ENCODE measurements at places on chromosomes 2 and 18. TPM values are rescaled to one million over a fixed set of nuclear protein-coding genes. Genes with fewer than 3 reads are reported as not detected.

GRCh38 chr2:120818441-120818920, 82.8 kb downstream of the GLI2 start:
- peaks cover 21% of the 10 kb centered on the region for H3K4me1 ChIP-seq
- H3K4me3 ChIP-seq, result no peak overlapping the region
- no peak for DNase-seq

The LCT gene
- 0.19 TPM for total RNA-seq

DNA sequence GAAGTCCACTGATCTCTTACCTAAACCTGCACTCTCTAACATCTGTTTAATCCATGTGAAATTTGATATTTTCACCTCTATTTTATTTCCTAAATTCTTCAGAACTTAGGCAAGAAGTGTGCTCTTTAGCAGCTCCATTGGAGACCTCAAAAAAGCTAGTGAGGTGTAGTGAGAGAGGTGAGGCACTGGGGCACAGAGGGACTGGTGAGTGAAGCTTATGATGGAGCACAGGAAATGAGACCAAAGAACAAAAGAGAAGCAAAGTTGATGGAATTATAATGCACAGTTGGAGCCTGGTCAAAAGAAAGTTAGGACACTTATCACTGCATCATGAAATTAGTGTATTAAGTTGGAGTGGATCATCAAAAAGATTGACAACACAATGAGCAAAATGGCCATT, 1050.7 kb upstream of the NRXN1 start:
- H3K27ac ChIP-seq, result no peak overlapping the region
- H3K36me3 ChIP-seq, result no peaks in the 10 kb centered on the region
- H3K27me3 ChIP-seq, result no peaks in the 10 kb centered on the region
- H3K4me1 ChIP-seq, result no peaks in the 10 kb centered on the region
- no peak for DNase-seq

- no peak overlapping the region for H3K27ac ChIP-seq
- H3K27me3 ChIP-seq, result no peaks in the 10 kb centered on the region
- no peaks in the 10 kb centered on the region for H3K36me3 ChIP-seq
- H3K4me3 ChIP-seq, result no peak overlapping the region
- no peak for DNase-seq
Observed at GRCh38 chr18:21194871-21195771, 46.9 kb upstream of the GREB1L start.

DNA sequence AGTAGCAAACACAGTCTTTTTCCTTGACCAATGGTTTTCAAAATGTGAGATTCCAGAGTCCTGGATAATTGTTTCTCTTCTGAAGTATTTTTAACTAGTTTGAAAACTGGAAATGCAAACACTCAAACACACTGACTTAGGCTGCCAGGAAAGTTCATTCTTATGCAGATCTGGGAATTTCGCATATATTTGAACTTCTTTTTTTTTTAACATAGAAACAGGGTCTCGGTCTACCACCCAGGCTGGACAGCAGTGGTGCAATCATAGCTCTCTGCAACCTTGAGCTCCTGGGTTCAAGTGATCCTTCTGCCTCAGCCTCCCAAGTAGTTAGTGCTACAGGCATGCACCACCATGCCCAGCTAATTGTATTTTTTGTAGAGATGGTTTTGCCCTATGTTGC, 79.6 kb downstream of the DYM start:
- no peak overlapping the region for H3K27ac ChIP-seq
- peaks cover 6% of the 10 kb centered on the region for H3K36me3 ChIP-seq
- no peaks in the 10 kb centered on the region for H3K27me3 ChIP-seq
- no peak for DNase-seq
- H3K4me1 ChIP-seq, result no peaks in the 10 kb centered on the region

GRCh38 chr2:121868652-121869051, 113.2 kb downstream of the TSN start:
- H3K36me3 ChIP-seq, result peaks cover 4% of the 10 kb centered on the region
- peak overlapping the region; percentile 93 for H3K27ac ChIP-seq
- H3K4me1 ChIP-seq, result peaks cover 56% of the 10 kb centered on the region
- no peaks in the 10 kb centered on the region for H3K27me3 ChIP-seq
- DNase-seq, result no peak
